ENCODE measurements at places on chromosomes 5 and 9.

DNA sequence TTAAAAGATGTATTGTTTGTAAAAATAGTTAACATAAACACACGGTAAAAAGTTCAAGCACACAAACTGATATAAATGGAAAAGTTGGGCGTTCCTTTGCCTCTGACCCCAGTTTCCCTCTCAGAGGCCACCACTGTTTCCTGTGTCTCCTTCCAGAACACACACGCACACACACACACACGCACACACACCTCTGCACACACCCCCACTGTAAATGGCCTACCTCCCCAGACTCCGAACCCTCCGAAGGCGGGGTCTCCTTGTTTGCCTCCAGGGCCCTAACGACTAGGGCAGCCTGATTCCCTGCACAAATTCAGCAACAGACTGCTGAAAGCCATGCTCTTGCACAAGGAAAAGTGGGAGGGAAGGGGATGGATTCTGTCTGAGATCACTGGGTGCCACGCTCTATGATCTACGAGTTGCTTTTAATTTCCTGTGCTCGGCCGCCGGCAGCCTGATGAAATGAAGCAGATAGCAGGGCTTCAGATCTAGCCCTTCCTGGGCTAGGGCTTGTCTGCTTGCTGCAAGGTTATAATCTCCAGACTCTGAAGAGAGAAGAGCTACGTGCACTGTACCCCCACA is 184.0 kb upstream of the IL12B start:
- no peak for DNase-seq

DNA sequence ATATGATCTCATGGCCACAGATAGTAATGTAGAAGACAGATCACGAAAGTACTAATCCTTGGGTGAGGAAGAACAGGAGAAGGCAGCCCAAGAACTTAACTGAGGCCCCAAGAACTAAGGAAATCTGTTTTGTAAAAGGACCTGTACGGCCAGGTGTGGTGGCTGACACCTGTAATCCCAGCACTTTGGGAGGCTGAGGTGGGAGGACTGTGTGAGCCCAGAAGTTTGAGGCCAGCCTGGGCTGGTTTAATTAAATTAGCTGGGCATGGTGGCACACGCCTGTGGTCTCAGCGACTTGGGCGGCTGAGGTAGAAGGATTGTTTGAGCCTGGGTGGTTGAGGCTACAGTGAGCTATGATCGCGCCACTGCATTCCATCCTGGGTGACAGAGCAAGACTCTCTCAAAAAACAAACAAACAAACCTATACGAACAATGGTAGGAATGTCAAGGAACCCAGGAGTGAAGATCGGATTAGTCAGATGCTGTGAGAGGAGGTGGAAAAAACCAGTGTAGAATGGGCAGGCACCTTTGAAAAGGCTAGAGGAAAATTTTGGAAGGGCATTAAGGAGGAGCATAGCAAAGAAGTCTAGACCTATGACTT is 283.8 kb upstream of the DMRT1 start:
- DNase-seq, result no peak

- no peak for DNase-seq
Observed at GRCh38 chr5:91401175-91401574, 18.1 kb upstream of the ARRDC3 start.

GRCh38 chr9:127458921-127459320 is 7.6 kb downstream of the LRSAM1 start:
- no peak for DNase-seq

GRCh38 chr9:126630458-126631237 is 16.9 kb downstream of the LMX1B start:
- DNase-seq, result no peak

DNA sequence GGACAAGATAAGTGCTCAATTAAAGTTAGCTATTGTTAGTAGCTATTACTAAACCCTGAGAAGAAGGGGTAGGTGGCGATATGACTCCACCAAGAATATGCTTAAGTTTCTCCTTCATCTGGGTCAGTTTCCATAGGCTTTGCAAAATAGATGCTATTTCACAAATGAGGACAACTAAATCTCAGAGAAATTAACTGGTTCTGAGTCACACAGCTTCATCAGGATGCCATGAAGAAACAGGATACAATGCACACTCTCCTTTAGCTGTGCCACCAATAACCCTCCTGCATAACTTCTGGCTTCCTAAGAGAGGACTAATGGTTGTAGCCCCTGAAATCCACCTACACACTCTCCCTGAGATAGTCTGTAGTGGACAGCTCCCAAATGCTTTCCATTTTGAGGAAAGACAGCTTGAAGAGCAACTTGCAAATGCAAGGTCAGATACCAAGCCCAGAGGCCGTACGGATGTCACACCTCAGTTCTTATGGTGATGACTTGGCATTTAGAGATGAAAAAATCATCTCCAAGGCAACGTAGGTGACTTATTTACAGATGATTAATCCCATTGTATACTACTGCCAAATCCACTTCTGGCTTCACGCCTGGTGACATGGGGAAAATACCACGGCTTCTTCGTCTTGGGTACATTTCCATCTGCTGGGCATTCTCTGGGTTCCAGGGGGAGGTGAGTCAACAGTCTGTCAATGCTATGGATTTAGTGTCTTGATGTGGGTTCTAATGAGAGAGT is 251.4 kb upstream of the IL12B start:
- no peak for DNase-seq

- no peak for DNase-seq
Observed at GRCh38 chr5:100852988-100853449, 50.1 kb downstream of the ST8SIA4 start.

- no peak for DNase-seq
Observed at GRCh38 chr5:155905364-155905763, 421.6 kb upstream of the SGCD start.

DNA sequence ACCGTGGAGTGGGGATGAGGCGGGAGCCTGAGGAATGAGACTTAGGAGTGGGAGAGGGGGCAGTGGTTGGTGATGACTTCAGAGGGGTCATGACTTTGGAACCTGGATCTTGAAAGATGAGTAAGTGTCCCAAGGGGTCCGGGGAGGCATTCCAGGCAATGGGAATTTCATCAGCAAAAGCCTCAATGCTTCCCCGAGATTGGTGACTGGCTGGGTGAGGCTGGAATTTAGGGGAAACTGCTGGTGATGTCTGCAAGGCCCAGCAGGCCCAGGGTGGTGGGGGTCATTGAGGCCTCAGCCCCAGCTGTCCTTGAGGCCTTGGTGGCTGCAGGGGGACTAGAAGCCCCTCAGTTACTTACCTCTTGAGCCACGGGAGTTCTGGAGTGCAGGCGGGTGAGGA is 7.5 kb downstream of the NDST1 start:
- DNase-seq, result no peak

DNA sequence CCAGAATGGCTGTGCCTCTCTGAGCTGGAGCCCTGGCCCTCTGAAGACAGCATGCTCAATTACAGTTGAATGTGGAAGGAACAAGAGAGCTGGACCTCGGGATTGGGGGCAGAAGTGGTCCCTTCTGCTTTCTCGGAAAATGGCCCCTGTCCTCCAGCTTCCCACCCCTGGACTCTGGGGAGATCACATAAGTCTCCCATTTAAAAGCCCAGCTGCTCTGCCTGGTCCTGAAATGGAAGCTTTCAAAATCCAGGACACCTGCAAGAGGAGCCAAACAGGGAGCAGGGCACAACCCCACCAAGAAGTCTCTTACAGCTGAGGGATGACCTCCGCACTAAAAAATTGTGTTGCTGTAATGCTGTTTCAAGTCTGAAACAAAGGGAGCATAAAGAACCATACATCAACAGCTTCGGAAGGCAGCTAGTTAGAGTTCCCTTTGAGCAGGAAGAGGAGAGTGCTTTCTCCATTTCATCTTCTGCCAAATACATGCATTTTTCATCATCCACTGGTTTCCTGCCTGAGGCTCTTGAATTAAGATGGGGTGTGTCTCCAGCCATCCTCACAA is 48.2 kb downstream of the TGFBI start:
- DNase-seq, result no peak

Measured in NCI-H187 (cell line).